Cortex of kidney (tissue), 1 donor: ENCODE measurements at places on chromosomes 3 and 15.

- no peak for DNase-seq
Observed at GRCh38 chr15:35843498-35843897, 297.5 kb upstream of the DPH6 start.

GRCh38 chr3:67790043-67790442 lies 135.6 kb upstream of the SUCLG2 start:
- no peak for DNase-seq

- DNase-seq, result no peak
Observed at GRCh38 chr3:185846037-185846436, 21.2 kb upstream of the IGF2BP2 start.

- no peak for DNase-seq
Observed at GRCh38 chr15:77720173-77720572, 87.5 kb upstream of the LINGO1 start.

DNA sequence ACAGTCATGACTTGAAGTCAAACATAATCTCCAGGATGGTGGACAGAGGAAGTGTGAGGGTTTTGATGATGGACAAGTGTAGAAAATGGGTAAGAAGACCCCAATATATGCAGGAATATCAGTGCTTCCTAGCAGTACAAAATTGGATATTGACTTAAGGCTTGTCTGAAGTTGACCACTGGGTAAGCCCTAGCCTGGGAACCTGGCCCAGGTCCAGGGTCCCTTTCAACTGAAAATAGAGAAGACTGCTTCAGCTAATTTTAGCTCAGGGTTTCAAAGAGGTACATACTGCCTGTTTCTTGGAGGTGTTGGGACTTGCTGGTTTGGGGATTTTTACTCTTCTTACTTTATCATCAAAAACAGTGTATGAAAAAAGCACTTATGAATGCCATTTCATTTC lies 4.7 kb downstream of the NR1D2 start:
- no peak for DNase-seq

- no peak for DNase-seq
Observed at GRCh38 chr3:57783186-57784088, 27.3 kb downstream of the SLMAP start.

DNA sequence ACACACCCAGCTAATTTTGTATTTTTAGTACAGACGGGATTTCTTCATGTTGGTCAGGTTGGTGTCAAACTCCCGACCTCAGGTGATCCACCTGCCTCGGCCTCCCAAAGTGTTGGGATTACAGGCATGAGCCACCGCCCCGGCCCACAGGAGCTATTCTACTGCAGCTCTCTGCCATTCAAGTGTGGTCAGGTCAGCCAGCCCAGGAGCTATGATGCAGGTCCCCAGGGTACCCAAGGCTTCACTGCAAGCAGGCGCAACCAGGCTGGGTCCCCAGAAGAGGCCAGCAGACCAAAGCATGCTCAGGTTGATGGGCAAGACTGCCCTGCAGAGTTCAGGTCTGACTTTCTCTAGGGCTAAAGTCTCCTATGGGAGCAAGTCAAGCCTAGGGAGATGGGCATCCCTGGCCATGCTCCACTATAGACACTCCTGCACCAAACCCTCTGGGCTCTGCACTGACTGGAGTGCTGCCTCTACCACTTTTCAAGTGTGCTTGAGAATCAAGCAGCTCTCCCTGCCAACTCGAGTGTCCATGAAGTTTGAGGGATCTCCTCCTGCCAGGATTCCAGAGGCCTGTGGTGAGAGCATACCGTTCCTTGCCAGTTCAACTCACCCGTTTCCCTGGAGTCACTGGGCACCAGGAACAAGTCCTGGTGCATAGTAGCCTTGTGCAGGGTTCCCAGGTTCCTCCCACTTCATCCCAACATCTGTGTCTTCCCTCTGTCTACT lies 30.9 kb downstream of the MYO9A start:
- DNase-seq, result no peak

GRCh38 chr3:128998561-128998960 lies 2.5 kb upstream of the EFCC1 start:
- no peak for DNase-seq

GRCh38 chr3:75048650-75049049 lies 434.2 kb upstream of the CNTN3 start:
- DNase-seq, result no peak

GRCh38 chr3:149967086-149967685 lies 3.5 kb downstream of the PFN2 start:
- DNase-seq, result no peak

DNA sequence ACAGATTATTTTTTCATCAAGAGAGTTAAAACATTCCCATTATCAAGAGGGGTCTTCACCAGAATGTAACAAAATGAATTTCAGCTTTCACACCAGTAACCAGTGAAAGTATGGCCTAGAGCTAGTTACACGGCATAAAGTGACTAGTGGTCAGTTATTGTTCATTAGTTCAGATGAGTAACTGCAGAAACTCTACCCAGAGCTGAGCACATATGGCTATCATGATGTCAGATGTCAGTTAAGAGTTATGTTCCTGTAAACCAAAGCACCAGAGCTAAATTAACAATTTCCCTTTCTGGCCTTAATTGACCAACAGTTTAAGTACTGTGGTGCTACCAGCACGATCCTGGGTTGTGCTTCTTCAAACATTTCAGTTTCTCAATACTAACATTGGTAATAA lies 6.6 kb upstream of the MRPS25 start:
- DNase-seq, result no peak

GRCh38 chr3:73203101-73203500 lies 141.6 kb downstream of the EBLN2 start:
- no peak for DNase-seq
